Effector memory CD4-positive, alpha-beta T cell (primary cell): ENCODE measurements at places on chromosomes 4 and X.
A peak's percentile ranks its signal among the peaks of the same experiment; 100 is the strongest.

GRCh38 chr4:148145475-148145874 lies 296.7 kb downstream of the NR3C2 start:
- no peak overlapping the region for H3K27ac ChIP-seq
- H3K27me3 ChIP-seq: no peaks in the 10 kb centered on the region
- peaks cover 7% of the 10 kb centered on the region for H3K36me3 ChIP-seq

GRCh38 chr4:165927815-165928214 lies 54.8 kb downstream of the TLL1 start:
- no peak overlapping the region for H3K4me3 ChIP-seq
- no peak for DNase-seq
- H3K4me1 ChIP-seq: no peaks in the 10 kb centered on the region
- no peak overlapping the region for H3K27ac ChIP-seq
- no peaks in the 10 kb centered on the region for H3K36me3 ChIP-seq
- no peaks in the 10 kb centered on the region for H3K27me3 ChIP-seq

GRCh38 chrX:101693476-101693875 lies 33.8 kb upstream of the ARMCX2 start:
- DNase-seq: no peak
- H3K27ac ChIP-seq: no peak overlapping the region
- H3K27me3 ChIP-seq: no peaks in the 10 kb centered on the region
- H3K4me3 ChIP-seq: no peak overlapping the region
- no peaks in the 10 kb centered on the region for H3K36me3 ChIP-seq

DNA sequence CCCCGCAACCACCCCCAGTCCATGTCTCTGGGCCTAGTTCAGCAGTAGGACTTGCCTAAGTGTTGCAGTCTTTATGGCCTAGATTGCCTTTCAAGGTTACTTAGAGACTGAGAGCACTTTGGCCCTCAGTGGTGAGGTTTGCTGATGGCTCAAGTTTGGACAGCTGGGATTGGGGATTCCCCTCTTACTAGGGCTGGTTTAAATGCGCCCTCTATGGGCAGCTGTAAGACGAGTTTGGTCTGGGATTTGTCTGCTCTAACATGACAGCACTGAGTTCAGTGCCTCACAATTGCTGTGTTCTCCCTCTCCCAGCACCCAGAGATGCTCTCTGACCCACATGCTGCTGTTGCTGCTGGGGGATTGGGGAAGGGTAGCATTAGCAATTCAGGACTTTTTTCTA lies 23.1 kb downstream of the DACH2 start:
- no peaks in the 10 kb centered on the region for H3K4me1 ChIP-seq
- no peak overlapping the region for H3K4me3 ChIP-seq
- H3K27ac ChIP-seq: no peak overlapping the region
- DNase-seq: no peak
- H3K27me3 ChIP-seq: no peaks in the 10 kb centered on the region

GRCh38 chr4:34720571-34720970 lies 1523.7 kb downstream of the ARAP2 start:
- H3K27me3 ChIP-seq: no peaks in the 10 kb centered on the region
- H3K27ac ChIP-seq: no peak overlapping the region
- no peak overlapping the region for H3K4me3 ChIP-seq
- DNase-seq: no peak
- no peaks in the 10 kb centered on the region for H3K4me1 ChIP-seq

DNA sequence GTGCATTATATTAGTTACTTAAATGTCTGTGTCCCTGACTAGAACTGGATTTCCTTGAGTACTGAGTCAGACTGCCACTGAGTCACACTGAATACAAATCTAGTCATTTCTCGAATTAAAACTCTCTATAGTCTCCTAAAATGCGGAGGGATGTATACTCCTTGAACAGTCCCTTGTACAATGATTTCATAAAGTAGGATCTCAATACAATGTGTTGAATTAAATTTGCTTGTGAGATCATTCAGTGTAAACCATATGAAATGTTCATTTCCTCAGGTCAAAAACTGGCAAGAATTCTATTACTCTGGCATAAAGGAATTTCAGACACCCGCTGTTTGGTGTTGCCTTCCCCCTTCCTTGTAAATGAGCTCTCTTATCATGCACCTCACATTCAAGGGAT lies 17.5 kb upstream of the FAM241A start:
- peaks cover 4% of the 10 kb centered on the region for H3K27me3 ChIP-seq
- H3K27ac ChIP-seq: no peak overlapping the region
- DNase-seq: no peak
- H3K4me3 ChIP-seq: no peak overlapping the region
- H3K36me3 ChIP-seq: no peaks in the 10 kb centered on the region

GRCh38 chrX:15926622-15927021 lies 72.0 kb upstream of the AP1S2 start:
- H3K4me3 ChIP-seq: no peak overlapping the region
- no peaks in the 10 kb centered on the region for H3K27me3 ChIP-seq
- no peak overlapping the region for H3K27ac ChIP-seq
- DNase-seq: no peak
- no peaks in the 10 kb centered on the region for H3K4me1 ChIP-seq
- no peaks in the 10 kb centered on the region for H3K36me3 ChIP-seq

DNA sequence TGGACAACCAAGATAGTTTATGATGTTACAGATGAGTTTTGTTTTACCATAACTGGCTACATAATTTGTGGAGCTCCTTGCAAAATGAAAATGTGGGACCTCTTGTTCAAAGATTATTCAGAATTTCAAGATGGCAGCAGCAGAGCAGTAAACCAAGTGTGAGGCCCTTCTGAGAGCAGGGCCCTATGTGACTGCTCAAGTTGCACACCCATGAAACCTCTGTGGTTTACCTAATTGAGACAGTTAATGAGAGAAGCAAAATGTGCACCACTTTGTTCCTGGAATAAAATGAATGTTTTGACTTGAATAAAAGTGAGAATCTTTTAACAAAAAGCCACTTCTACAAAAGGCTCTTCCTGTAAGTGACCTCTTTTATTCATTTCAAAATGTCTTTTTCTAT lies 519.2 kb downstream of the RPA4 start:
- no peaks in the 10 kb centered on the region for H3K27me3 ChIP-seq
- H3K36me3 ChIP-seq: no peaks in the 10 kb centered on the region
- DNase-seq: no peak
- H3K27ac ChIP-seq: no peak overlapping the region
- H3K4me1 ChIP-seq: no peaks in the 10 kb centered on the region
- no peak overlapping the region for H3K4me3 ChIP-seq

DNA sequence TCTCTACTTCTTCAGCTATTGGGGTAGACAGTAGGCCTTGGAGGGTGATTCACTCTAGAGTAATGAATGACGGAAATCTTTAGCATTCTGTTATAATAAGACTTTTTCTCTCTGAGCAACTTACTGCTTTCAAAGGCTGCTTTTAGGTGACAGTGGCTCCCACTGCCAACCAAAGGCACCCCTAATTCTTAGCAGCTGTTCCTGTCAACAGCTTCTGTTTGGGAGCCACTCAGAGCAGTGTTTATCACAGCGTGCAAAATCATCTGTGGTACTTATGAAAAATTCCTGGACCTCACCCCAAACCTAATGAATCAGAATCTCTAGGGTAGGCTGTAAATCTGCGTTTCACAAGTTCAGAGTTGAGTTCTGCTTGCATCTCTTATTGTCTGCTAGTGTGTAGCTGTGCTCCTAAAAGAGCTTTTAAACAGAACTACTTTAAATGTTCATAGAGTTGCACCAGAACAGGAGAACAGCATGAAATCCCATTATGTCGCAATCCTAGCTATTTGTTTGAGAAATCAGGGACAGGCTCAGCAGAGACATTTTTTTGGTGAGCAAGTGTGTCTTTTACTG lies 52.8 kb upstream of the POU4F2 start:
- no peaks in the 10 kb centered on the region for H3K4me1 ChIP-seq
- no peak overlapping the region for H3K4me3 ChIP-seq
- no peak overlapping the region for H3K27ac ChIP-seq
- peaks cover 5% of the 10 kb centered on the region for H3K27me3 ChIP-seq

DNA sequence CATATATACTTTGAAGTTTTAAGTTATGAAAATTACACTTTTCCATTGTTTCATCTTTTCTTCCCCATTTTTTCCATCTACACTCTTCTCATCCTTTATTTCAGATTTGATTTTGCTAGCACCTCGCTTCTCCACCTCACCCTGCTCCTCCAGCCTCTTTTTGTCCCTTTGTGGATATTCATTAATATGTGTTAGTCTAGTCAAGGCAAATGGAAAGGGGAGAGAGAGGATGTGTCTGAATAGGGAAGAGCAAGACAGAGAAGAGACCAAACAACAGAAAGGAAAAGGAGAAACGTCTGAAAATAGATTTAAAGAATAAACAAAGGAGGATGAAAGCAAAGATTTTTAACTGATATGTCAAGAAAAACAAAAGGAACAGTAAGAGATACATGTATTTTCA lies 24.1 kb downstream of the GPM6A start:
- no peak overlapping the region for H3K27ac ChIP-seq
- no peaks in the 10 kb centered on the region for H3K36me3 ChIP-seq
- H3K4me3 ChIP-seq: no peak overlapping the region
- H3K4me1 ChIP-seq: no peaks in the 10 kb centered on the region

DNA sequence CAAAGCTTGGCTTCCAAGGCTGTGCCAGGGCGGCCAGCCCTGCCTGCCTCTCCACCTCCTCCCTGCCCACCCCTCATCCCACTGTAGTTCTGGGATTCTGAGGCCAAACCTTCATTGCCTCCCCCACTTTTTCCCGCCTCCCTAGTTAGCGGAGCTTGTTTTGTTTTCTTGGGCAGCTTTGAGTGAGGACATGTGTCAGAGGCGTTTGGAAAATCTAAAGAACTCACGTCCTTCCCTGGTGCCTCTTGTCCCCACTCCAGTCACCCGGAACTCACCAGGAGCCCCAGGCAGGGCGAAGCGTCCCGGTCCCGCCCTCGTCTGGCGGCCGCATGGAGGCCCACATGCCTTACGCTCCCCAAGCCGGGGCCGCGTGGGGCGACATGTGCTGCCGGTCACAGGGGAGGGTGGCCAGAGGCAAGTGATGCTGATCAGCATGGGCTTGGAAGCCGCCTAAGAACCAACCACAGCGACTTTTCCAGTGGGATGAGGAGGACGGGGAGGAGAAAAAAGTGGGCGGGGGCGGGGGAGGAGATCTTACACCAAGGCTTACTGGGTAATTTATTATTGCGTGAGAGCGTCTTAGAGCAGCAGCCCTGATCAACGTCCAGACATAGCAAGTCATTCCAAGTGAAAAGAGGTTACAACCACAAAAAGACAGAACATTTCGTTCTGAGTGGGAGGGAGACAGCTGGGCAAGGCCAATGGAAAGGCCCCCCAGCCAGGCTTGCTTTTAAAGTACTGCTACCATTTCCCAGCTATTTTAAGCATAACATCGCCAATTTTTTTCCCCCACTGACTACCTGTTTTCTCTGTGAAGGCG lies 48.5 kb downstream of the PRPS1 start:
- H3K27ac ChIP-seq: peak overlapping the region; percentile 99
- no peaks in the 10 kb centered on the region for H3K27me3 ChIP-seq
- H3K36me3 ChIP-seq: no peaks in the 10 kb centered on the region

- H3K36me3 ChIP-seq: no peaks in the 10 kb centered on the region
- H3K27ac ChIP-seq: no peak overlapping the region
- H3K4me1 ChIP-seq: peaks cover 8% of the 10 kb centered on the region
Measured at GRCh38 chr4:40719008-40719623, 30.6 kb upstream of the NSUN7 start.

DNA sequence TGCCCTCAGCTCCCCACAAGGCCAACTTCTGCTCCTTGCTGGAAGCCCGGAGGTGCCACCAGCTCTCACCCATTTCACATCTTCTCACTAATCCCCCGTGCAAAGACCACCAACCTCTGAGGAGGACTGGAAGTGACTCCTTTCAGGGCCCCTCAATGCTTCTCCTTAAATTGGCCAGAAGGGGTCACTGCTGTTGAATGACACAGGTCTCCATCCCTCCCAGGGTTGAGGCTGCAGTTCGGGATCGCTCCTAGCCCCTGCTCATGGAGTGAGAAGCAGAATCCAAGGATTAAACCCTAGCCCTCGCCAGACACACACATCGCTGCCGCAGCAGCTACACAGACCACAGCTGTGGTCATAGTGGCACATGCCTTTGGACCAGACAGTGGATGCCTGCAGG lies 279.5 kb upstream of the TAPT1 start:
- H3K4me3 ChIP-seq: no peak overlapping the region
- DNase-seq: no peak
- H3K27ac ChIP-seq: no peak overlapping the region
- no peaks in the 10 kb centered on the region for H3K4me1 ChIP-seq
- H3K27me3 ChIP-seq: no peaks in the 10 kb centered on the region
- H3K36me3 ChIP-seq: no peaks in the 10 kb centered on the region

DNA sequence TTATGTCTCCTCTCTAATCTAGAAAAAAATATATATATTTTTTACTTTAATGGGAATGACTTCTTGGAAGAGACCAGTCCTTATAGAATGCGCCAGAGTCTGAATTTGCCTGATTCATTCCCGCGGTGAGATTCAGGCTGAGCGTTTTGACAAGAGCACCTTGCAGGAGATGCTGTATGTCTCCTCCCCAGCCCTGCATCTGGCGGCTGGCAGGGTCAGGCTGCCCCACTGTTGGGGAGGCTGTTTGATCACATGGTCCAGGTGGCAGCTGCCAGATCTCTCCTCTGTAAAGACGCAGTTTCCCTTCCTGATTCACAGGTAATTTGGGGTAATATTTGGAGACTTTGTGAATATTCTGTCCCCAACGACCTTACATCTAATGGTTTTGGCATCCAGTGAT lies 9.7 kb downstream of the PDZD4 start:
- DNase-seq: no peak
- H3K27me3 ChIP-seq: no peaks in the 10 kb centered on the region
- peaks cover 33% of the 10 kb centered on the region for H3K4me1 ChIP-seq

DNA sequence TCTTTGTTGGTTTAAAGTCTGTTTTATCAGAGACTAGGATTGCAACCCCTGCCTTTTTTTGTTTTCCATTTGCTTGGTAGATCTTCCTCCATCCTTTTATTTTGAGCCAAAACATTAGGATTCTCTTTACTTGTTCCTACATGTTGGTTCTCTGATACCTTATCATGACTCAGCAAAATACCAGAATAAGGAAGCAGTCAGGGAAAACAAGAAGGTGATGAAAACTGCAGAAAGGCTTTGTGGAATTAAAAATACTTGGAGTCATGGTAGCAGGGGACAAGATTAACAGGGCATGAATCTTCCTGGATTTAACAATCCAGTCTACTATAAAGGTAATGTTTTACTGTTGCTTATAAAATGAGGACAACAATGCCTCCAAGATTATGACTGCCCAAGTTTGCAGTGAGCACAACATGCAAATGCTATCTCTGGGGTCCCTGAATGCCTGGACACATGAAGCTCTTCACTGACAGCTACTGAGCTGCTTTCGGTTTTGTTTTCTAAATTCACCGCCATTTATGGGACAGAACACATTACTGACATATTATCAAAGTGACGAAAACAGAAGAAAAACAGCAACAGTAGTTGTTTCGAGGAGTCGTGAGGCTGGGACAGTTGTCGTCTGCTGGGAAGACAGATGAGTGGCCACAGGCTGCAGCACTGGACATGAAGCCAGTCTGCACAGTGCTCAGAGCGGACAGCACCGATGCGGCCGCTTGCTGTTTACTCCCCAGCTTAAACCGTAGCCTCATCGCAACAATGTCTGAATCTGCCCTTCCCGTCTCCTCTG lies 174.5 kb upstream of the DKK2 start:
- no peak overlapping the region for H3K27ac ChIP-seq
- H3K4me1 ChIP-seq: no peaks in the 10 kb centered on the region
- H3K4me3 ChIP-seq: no peak overlapping the region
- no peaks in the 10 kb centered on the region for H3K27me3 ChIP-seq
- no peaks in the 10 kb centered on the region for H3K36me3 ChIP-seq
- DNase-seq: no peak

GRCh38 chrX:28058901-28059300 lies 77.7 kb upstream of the DCAF8L1 start:
- no peaks in the 10 kb centered on the region for H3K27me3 ChIP-seq
- no peak overlapping the region for H3K4me3 ChIP-seq
- DNase-seq: no peak
- H3K4me1 ChIP-seq: no peaks in the 10 kb centered on the region
- H3K27ac ChIP-seq: no peak overlapping the region

- H3K4me1 ChIP-seq: no peaks in the 10 kb centered on the region
- DNase-seq: no peak
- no peak overlapping the region for H3K4me3 ChIP-seq
- H3K36me3 ChIP-seq: no peaks in the 10 kb centered on the region
- H3K27ac ChIP-seq: no peak overlapping the region
Measured at GRCh38 chr4:20592663-20593062, 107.6 kb upstream of the PACRGL start.
